Endodermal cell (in vitro differentiated cells): ENCODE measurements at places on chromosomes 7 and 10. TPM values are rescaled to one million over a fixed set of nuclear protein-coding genes. Genes with fewer than 3 reads are reported as not detected.
A peak's percentile ranks its signal among the peaks of the same experiment; 100 is the strongest.

DNA sequence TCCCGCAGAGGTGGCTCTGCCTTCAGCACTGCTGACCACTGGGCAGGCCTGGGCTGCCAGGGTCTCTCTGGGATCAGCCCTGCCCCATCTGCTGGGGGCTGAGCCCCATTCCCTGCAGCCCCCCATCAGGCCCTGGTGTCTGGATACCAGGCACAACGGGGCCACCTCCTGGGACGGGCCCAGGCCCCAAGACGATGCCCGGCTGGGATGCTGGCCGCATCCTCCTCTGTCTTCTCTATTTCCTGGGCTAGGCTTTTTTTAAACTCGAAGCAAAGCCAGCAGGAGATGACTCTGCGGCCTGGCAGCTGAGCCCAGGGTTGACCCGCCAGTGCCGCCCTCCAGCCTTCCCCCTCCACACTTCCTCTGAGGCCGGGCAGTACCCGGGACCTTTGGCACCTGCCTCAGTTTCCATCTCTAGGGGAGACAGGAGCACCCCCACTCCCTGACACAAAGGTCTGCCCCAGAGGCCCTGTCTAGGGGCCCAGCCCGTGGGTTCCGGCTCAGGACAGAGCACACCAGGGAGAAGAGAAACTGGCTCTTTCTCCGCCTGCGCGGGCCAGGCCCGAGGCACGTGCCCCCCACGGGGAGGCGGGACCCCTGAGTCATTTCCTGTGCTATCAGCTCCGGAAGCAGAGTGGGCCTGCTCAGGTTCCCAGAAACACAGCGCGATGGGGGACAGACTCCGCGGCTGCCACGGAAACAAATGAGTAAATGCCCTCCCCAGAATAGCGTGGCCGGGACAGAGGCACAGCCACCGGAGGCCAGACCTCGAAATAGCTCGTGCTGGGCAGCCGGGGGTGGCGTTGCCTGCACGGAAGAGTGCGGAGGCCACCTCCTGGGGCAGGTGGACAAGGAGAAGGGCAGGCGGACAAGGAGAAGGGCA lies 84.6 kb upstream of the PDGFA start:
- DNase-seq, result peak; percentile 67

FAM180A gene
- total RNA-seq, result not detected in 3 replicates

CPA4 gene
- 0.32 TPM in 1 of 2 replicates, not detected in the other for total RNA-seq

GRCh38 chr7:32034052-32034451 lies 36.2 kb downstream of the PDE1C start:
- no peak for DNase-seq

GRCh38 chr10:5445006-5445405 lies 32.6 kb downstream of the NET1 start:
- no peak for DNase-seq

ACTA2 gene
- total RNA-seq, result 0.38 to 0.54 TPM in 2 of 3 replicates, not detected in the other

GRCh38 chr10:131626274-131626673 lies 274.5 kb upstream of the PPP2R2D start:
- no peak for DNase-seq

- DNase-seq, result peak; percentile 35
Measured at GRCh38 chr7:45972629-45973312, 51.7 kb upstream of the IGFBP3 start.

GRCh38 chr7:154427533-154427932 lies 375.3 kb downstream of the DPP6 start:
- no peak for DNase-seq

DNA sequence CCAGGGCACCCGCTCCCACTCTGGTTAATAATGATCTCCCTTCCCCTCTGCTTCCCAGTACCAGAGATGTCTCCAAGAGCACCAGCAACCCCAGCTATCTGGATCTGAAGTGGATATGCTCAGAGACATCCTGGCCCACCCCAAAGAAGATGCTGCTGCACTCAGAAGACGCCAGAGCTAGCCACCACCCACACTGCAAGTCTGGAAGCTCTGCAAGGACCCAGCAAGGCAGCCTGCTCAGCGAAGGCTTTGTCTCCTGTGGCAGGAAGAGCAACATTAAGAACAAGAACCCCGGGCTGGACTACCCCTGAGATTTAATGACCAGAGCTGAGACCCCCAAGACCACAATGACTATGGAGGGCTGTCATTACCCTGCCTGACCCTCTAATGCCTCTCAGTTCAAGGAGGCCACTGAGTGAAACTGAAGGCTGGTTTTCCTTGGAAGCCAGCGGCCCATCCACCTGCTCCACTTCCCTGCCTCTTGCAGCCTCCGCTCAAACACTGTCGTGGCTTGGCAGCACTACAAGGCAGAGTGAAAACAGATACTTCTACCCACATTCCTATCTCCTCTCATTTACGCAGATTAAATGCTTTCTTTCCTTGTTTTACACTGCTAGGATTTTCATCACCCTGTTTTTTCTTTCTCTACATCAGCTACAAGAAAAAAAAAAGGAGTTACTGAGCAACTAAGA lies 202.2 kb downstream of the SNX10 start:
- DNase-seq, result no peak
